ENCODE measurements at places on chromosomes 3 and 15.

- DNase-seq: no peak
Observed at GRCh38 chr15:51992953-51993352, 21.4 kb upstream of the LEO1 start.

DNA sequence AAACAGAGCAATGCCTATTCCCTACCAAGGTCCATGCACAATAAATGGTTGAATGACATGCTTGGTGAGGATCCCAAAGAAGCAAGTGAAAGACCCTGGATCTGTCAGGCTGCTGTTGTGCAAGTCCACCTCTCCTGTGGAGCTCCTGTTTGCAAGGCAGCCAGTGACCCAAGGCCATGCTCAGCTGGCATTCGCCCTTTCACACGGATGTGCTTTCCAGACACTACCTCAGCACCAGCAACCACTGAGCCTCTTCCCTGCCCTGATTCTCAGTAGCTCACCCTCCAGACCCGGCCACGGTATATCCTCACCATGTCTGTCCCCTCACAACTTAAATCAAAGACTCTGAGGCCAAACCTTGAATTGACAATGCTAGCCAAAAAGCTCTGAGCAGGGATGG is 23.3 kb downstream of the WWTR1 start:
- no peak for DNase-seq

DNA sequence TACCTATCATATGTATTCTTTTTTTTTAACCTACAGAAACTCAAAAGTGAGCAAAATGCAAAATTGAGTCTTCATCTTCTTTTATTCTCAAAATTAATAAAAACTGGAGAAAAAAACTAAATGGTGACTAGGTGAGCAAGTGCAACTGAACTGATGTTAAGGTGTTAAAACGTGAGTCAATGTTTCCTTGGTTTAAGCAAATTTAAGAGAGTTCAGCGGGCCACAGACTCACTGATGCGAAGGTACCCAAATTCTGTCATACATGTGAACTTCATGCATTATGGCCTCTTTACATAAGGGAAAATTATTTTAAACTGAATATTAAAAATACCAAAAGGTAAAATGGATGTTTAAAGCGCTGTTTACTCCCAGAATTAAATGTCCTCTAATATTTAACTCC is 206.6 kb downstream of the FOXP1 start:
- DNase-seq: no peak

DNA sequence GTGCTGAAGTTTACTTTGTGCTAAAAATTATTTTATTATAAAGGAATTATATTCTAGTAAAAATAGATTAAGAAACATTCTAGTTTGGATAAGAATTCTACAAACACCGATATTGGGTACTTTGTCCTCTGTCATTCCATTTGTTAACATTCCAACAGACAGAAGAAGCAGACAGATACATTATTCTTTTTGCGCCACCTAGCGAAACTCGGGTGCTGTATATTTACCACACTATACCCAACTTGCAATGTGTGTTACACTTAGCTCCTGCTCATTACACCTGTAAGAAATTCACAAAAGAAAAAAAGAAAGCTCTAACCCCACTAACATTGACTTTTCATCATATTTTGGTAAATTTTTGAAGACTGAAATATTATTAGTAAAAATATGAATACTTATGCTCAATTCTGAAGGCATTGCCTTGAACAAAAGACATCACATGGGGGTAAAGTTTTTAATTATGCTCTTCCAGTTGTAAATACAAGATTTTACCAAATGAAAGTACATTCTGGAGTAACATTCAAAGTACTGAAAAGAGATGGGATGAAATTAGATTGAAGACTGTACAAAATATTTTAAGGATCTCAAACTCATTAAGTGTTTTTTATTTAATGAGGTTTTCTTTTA is 136.5 kb upstream of the MLF1 start:
- peak; percentile 78 for DNase-seq

DNA sequence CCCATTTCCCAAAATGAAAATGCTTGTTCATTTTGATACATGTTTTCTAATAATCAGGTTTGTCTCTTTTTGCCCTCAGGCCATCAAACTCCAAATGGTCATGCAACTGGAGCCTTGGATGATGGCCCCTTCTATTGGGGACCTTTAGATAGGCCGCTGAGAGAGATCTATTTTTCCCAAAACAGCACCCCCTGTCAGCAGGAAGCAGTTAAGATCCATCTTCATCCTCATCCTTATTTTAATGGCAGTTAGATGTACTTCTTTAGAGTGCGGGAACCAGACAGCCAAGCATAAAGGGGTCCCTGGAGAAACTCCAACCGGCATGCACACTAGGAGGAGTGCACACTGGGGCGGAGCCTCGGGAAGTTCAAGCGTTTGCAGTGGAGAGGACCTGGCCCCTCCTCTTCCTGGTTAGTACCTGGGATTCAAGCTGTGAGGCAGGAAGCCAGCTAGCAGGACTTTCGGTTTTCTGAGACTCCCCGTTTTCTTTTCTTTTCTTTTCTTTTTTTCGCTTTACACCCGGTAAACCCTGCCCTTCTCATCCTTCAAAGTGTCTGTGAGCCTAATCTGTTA is 31.9 kb upstream of the STRIT1 start:
- no peak for DNase-seq
